NCI-H510A treated with DMSO at 0.1 percent for 48 hours (cell line): ENCODE measurements at places on chromosomes 11 and 22.

- DNase-seq = peak; percentile 60
Observed at GRCh38 chr11:68839911-68840641, 1.6 kb downstream of the CPT1A start.

DNA sequence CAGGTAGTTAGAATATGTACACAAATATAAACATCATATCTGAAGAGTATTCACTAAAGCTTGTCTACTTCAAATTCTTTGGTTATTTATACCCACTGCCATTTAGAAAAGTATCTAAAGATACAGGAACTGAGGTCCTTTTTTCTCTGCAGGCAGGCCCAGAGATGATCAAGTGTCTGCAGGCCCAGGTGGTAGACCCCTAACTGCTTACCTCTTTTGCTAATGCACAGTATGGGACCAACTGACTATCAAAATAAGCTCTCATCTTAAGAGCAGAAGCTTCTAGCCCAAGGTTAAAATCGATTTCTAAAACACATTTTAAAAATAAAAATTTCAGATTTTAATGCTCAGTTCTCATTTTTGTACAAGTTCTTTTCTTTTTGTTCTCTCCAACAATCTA, 81.5 kb downstream of the APOL5 start:
- DNase-seq = no peak

DNA sequence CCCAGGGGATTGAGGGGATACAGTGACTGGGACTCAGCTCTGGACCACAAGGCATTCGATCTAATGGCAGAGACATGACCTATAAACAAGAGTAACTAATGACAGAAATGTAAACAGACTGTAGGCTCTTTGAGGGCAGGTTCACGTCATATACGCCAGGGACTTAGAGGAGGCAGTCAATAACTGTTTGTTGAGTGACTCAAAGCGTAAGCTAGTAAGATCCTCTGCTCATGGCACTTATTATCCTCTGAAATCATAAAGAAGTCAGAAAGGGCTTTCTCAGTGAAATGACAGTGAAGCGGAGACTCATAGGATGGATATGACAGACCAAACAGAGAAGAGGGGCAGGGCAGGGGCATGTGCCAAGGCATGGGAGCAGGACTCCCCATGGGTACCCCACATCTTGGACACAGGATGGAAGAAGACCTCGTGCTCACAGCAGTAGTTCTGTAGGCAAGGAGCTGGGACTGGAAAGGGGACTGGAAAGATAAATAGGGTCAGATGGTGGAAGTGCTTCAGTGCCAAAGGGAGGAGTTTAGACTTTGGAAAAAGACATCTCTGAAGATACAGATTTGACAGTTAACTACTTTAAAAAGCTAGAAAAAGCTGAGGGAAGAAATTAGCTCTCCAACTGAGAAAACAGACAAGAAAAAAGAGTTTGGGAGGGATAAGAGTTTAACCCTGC, 72.7 kb downstream of the SLC1A2 start:
- no peak for DNase-seq

GRCh38 chr11:105968021-105968697, 53.9 kb downstream of the MSANTD4 start:
- no peak for DNase-seq

DNA sequence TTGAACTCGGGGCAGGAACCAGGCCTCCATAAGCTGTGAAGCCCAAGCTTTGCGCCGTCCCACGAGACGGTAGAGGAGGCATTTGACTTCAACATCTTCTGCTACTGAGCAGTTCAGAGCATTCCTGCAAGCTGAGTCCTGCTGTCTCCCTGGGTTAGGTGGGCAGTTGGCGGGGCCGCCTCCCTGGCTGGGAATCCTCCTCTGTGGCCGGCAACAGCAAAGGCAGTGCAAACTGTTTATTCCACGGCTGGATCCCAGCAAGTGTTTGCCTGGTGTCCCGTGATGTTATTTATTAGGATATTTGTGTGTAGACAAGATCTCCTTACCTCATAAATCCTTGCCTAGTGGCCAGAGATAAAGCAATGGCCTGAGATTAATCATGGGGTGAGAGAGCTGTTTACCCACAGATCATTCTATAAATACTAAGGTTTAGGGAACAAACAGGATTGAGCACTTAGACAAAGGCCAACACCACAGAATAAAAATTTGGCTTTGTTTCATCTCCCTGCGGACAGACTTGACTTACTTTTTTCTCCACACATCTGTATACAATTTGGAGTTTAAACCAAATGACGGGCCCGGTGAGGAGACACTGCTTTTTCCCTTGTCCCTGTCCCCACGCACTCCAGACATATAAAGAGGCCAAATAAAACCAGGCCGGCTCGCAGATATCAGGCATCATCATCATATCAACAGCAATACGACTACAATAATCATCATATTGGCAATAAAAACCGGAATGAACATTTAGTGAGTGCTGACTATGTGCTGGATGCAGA, 63.4 kb downstream of the NAT10 start:
- no peak for DNase-seq

DNA sequence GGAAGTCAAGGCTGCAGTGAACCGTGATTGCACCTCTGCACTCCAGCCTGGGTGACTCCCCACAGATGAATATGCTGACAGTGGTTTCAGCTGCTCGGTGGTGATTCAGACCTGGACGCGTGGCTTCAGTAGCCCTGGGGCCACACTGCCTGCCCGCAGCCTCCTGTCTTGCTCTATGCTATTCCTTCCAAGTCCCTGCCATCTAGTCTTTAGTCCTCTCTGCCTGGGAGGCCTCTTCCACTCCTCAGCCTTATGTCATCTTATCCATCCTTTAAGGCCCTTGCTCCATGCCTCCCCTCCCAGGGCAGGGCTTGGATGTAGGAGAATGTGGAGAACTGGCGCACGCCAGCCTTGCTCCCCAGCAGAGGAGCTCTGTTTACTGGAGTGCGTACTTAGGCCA, 23.0 kb downstream of the YDJC start:
- DNase-seq = no peak

DNA sequence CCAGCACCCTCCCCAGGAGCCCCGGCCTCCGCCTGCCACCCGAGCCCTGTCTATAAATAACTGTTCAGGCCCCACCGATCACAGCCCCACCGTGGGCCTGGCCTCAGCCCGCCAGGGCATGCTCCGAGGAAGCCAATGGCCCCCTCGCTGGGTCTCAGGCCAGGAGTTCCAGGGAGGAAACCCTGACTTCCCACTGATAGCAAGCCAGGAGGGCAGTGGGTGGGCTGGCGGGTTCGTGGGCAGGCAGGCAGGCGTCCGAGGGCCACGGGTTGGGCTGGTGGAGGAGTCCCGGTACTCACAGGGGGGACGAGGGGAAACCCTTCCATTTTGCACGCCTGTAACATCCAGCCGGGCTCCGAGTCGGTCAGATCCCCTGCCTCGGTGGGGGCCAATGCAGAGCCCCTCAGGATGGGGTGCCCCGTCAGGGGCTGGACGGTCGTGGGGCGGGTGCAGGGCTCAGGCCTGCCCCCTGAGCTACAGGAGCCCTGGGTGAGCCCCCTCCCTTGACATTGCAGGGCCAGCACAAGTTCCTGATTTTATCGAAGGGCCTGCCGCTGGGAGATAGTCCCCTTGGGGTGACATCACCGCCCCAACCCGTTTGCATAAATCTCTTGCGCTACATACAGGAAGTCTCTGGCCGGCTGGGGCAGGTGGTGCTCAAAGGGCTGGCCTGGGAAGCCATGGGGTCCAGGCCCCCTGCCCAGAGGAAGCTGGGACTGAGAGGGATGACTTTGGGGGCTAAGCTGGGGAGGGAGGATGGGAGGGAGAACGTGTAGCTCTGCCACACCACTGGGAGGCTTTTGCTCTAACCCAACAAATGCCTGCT, at the start of gene SPI1:
TSS of gene SPI1 (minus strand) at position 538 of the 826 bp plus-strand sequence. CDS start at position 344, 194 bp downstream.
- no peak for DNase-seq

DNA sequence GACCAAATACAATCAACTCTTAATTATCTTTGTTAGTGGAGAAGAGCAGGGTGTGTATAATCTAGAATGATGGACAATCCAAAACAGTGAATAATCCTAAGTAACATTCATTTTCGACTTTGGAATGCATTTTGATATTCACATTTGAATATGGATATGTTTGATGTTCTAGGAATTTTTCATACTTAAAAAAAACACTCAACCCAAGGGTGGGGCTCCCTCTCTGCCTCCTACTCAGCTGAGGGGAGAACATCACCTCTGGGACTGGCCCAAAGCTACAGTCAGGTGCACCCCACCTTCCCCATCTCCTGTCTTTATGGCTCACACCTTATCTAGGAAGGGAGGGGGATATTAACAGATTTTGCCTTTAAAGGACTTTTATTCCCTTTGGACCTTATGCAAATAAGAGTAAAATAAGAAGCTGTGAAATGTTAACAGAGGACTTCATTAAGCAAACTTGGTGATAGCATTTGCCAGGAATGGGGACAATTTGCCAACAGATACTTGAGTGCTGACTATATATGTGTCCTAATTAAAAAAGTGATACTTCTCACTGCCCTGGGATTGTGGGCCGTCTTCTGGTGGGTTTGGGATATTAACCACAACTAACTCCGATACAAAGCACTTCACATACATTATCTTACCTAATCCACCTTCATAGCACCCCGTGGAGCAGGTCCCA, 187.0 kb downstream of the ST3GAL4 start:
- DNase-seq = no peak

GRCh38 chr11:129315781-129316579, 59.7 kb upstream of the BARX2 start:
- peak; percentile 99 for DNase-seq
